HT-29 (cell line): ENCODE measurements at places on chromosomes 3 and 15.

DNA sequence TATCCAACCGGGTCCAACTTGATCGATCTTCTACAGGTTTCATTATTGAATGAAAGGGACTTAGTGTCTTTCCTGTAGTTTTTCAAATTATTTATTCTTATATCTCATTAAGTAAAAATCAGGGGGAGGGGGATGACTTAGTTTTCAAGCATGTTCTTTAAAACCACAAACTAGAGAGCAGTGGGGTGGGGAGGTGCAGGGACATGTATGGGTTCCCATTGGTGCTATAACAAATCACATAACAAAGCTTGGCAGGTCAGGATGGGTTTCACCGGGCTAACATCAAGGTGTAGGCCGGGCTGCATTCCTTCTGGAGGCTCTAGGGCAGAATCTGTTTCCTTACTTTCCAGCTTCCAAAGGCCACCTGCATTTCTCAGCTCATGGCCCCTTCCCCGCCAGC, 32.7 kb downstream of the CCNL1 start:
- peak; percentile 33 for DNase-seq

DNA sequence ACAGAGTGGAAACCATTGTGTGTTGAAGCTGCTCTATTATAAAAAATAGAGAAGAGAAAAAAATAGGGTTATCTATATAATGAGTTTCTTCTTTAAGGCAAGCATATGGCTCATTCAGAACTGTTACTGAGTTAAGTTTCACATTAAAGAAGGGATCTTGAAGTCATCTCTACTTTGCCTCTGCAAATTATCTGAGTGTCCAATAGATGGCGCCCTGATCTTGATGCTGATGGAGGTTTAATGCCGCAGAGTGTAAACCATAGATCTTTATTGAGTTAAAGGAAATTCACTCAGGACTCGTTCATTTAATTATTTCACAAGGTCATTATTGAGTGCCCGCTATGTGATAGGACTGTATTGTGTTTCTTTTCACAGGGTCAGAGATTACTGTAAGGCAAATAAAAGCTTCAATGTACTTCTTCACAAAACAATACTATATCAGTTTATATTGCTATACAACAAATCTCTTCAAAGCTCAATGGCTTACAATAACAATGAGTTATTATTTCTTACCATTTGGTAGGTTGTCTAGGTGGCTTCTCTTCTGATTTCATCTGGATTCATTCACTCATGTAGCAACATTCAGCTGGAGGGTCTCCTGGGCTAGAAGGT, 171.4 kb downstream of the NSUN3 start:
- DNase-seq: peak; percentile 73

DNA sequence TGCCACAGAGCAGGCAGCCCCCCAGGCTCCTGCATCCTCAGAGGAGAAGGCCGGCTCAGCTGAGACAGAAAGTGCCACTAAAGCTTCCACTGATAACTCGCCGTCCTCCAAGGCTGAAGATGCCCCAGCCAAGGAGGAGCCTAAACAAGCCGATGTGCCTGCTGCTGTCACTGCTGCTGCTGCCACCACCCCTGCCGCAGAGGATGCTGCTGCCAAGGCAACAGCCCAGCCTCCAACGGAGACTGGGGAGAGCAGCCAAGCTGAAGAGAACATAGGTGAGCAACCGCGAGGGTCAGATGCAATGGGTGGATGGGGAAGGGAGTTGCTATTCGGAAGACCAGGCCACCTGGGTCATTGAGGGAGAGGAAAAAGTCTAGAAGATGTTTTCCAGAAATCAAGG, 53.0 kb downstream of the GAP43 start:
- no peak for DNase-seq

DNA sequence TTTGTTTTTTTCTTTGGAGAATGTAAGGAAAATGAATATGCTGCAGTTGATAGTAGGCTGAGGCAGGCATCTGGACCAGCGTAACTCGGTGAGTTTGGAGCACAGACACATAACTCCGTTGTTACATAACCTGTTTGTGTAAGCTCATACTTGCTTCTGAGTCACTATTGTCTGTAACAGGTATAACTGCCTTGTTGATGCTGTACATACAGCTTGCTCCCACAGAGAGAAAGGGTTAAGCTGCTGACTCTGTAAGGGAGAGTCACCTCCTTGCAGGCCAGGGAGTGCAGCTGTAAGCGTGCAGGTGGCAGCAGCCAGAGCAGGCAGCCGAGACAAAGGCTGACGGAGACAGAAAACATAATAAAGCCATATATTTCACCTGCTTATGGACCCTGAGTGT, 20.4 kb downstream of the RETNLB start:
- DNase-seq: no peak

- DNase-seq: no peak
Observed at GRCh38 chr3:126417515-126417914, 22.8 kb downstream of the CFAP100 start.

DNA sequence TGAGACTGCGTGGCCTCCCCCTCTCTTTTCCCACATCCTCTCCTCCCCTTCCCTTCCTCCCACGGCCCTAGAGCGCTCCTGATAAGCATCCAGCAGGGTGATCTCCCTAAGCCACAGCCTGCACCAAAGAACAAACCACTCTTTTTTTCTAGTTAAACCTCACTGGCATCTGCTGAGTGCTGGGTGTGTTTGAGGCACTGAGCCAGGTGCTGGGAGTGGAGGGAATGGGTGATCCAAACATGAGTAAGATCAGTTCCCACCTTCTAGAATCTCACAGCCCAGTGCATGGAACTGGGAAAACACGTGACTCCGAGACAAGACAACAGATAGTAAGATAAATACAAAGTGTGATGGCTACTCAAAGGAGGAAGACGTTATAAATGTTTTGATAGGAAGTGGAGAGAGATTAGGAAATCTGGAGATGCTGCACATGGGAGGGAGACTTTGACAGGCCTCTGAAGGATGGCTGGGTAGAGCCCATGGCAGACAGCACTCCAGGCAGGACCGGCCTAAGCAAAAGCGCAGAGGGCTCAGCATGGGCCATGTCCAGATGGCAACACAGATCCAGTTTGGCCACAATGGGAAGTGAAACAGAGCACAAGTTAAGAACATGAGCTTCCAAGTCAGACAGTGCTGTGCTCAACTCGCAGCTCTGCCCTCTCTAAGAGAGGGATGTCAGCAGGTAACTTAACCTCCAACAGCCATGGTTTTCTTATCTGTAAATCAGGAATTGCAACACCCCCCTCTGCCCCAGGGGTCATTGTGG, 55.6 kb downstream of the CCR3 start:
- DNase-seq: no peak

DNA sequence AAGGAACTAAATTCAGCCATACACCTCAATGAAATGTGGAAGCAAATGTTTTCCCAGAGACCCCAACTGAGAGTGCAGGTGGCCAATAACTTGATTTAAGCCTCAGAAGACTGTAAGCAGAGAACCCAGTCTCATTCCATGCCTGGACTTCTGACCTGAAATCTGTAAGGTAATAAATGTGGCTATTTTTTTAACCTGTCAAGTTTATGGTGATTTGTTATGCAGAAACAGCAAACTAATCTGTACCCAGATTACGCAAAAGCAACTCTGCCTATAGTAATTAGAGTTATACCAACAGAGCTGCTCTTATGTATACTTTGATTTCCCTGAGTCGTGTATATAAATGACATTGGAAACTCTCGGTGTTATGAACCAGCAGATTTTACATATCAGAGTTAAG, 534.0 kb upstream of the NAALADL2 start:
- DNase-seq: no peak

- no peak for DNase-seq
Observed at GRCh38 chr3:195210266-195210973, 60.5 kb downstream of the XXYLT1 start.

DNA sequence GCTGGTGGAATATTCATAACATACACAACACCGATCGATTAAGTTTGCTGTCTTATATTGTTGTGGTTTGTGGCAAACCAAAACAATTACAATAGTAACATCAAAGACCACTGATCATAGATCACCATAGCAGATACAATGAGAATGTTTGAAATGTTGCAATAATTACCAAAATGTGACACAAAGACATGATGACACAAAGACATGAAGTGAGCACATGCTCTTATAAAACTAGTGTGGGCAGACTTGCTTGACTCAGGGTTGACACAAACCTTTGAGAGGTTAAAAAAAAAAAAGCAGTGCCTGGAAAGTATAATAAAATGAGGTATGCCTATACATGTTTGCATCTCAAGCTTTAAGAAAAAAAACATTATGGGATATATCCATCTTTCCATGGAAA, 130.3 kb downstream of the NR1I2 start:
- DNase-seq: no peak

GRCh38 chr3:132726341-132726823, 4.2 kb upstream of the NPHP3 start:
- DNase-seq: peak; percentile 70

DNA sequence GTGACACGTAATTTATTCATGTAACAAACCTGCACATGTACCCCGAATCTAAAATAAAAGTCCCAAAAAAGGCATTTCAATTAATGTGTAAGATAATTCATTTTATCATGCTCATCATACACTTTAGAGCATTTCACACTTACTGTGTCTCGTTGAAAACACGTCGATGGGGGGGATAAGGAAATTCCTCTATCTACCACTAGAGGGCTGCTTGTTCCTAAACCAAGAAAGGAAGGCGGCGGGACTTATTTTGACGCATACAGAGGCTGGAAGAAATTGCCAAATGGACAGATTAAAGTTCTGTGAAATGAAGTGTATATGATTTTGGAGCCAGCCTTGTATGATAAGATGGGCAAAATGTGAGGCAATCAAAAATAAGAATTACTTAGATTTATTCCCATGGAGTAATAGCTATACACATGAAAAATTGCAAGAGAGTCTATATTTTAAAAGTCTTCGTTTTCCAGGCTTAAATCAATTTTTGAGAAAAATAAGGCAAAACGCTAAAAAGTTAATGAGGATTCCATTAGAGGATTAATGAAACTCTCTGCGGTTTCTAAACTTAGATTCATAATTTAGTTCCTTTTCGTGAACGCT, 346.8 kb downstream of the CNTN3 start:
- DNase-seq: peak; percentile 46

- DNase-seq: no peak
Observed at GRCh38 chr15:83283813-83284558, 478 bp downstream of the BNC1 start.

GRCh38 chr3:172310428-172310760, 137.9 kb downstream of the GHSR start:
- no peak for DNase-seq

- no peak for DNase-seq
Observed at GRCh38 chr15:40281057-40281800, 1.6 kb downstream of the ANKRD63 start.

DNA sequence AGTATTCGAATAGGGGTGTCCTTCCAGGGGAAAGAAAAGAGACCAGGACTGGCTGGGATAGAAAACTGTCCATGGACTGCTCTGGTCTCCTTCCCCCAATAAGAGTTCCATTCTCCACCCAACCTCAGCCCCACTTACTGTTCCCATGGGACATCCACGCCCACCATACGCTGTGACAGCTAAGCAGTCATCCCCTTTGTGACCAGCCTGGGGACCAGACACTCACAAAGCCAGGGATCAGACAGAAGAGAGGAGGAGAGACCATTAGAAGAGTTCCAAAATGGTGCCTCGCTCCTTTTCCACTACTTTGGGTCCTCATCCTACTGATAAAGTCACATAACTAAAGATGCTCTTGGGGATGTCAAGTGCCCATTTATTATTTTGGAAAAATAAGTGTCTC, 27.6 kb upstream of the GNB5 start:
- DNase-seq: no peak

- DNase-seq: peak; percentile 58
Observed at GRCh38 chr3:52455283-52456168, at the start of gene NISCH. TSS of gene NISCH (plus strand) at chr3:52455604. CDS start at chr3:52455642, 38 bp downstream.

- DNase-seq: no peak
Observed at GRCh38 chr3:129732200-129732876, 125.9 kb upstream of the PLXND1 start.

DNA sequence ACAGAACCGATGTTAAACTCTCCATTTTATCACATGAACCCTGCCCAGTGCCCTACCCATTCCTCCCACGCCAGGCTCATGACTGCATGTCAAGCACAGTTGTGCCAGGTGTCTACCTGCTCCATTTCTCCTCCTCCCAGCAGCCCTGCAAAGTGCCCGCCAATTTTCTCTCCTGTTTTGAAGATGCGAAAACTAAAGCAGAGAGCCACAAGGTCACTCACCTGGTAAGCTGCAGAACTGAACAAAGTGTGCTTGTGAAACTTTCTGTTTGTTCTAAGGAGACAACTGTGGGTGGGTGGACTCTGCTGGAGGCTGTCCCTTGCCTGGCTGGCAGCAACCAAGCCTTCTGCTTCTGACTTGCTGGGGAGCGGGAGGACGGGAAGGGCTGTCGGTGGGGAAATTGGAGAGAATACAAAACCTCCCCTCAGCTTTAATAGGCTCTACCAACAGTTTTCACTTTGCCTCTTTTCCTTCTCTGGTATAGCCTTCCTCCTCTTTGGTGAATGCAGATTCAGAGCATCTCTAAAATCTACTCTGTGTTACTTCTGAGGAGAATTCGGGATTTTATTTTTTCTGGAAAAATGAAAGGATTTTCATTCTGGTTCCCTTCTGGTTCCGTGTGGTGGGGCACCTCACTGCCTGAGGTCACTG, 23.0 kb downstream of the LIMD1 start:
- DNase-seq: no peak

DNA sequence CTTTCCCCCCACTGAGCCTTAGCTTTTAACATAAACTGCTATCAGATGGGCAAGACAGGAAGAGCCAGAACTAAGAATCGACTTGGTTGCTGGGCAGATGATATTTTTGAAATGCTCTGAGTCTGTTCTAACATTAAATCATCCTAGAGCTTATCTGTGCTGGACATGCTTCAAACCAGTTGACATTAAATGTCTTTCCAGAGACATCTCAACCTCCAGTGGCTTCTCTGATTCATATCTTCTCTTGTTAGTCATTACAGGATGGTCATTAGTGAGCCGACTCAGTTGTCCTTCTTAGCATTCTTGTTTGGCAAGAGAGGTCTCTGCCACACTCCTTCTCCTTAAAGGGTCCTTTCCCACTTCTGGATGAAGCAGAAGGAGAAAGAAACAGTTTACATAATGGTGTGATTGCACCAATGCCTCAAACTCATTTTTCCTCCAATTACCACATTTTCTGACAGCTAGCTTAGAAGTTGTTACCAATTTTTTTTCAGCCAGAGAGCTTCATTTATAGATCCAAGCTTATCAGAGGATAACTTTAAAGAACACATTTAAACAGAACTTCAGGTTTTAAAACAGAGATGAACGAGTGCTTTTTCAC, 21.7 kb upstream of the SYN2 start:
- DNase-seq: no peak

GRCh38 chr3:23889386-23889785, 27.4 kb downstream of the NKIRAS1 start:
- DNase-seq: no peak

DNA sequence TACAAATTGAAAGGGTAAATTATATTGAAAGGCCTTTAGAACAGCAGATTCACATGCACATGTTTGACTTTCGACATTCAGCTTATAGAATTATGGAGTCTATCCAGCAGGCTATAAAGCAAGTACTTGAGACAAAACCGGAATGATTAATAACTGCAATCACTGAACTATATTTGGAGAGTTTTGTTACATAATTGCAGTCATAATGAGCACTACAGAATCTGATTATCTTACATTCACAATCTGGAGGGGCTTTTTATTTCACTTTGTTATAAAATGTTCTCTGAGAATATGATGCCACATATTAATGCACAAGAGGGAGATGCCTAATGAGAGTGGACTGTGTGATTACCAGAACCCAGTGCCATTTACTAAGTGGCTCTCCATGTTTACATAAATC, 64.3 kb downstream of the NSUN3 start:
- no peak for DNase-seq
